Right lobe of liver (tissue), 6 donors: ENCODE measurements at places on chromosomes 4 and X.

- DNase-seq: peak; percentile 60
Observed at GRCh38 chr4:13656569-13657405, 29.3 kb upstream of the BOD1L1 start.

GRCh38 chr4:173269280-173269679, 64.9 kb downstream of the HMGB2 start:
- DNase-seq: no peak

DNA sequence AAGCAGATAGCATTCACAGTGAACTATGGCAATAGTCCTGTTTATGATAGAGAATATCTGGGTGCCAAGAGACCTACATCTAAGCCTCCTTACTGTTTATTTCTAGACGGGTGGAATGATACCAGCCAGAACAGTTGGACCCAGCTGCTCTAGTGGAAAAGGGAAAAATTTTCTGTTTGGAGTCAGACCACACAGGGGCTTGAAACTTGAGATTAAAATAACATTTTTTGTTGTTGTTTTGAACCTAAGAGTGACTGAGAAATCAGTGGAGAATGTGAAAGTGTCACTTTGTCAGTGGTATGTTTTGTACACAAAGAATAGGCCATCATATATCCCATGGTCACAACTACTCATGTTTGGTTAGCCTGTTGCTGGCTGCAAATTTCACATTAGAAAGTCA, 105.7 kb downstream of the AGTR2 start:
- DNase-seq: no peak

DNA sequence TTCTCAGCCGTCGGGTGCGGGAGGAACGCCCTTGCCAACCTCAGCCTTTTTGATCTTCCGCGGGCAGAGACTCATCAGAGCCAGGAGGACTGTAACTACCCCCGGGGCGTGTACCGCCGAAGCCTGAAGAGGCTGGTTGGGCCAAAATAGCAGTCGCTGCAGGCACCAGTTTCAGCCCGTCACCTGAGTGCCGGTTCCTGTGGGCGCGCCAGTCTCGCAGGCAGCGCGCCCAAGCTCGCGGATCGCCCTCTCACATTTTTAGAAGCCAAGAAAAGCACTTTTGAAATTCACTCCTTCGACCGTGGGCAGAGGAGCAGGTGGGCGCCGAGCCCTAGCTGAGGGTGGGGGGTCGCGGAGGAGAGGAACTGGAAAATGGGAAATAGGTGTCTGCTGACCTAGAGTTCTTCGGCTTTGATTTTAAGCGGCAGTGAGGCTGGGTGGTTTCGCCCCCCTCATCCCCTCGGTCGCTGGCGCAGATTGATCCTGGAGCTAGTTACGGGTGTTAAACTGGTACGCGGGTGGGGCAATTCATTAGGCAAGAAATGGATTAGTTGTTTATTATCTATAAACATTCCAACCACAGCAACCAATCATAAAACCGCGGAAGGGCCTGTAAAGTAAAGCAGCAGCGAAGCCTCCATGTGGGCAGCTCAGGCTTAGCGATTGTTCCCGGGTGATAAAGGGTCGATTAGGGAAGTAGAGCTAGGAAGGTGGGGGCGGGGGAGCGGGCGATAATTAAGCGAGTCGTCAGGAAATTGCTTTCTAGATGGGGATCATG, 69.2 kb downstream of the FBXO8 start:
- no peak for DNase-seq

DNA sequence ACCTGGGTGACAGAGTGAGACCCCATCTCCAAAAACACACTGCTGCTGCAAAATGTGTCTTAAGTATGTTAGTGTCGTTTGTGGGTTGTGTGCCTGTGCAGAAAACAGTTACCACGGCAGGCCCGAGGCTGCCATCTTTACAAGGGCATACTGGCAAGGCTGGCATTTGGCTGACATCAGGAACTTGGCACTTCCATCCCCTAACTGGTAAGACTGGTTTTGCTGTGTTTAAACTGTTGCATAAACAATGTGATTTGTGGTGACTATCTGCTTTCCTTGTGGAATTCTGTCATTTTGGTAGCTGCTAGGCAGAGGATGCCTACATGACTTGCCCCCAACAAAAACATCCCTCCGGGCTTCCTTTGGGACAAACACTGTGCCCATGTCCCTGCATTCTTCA, 12.3 kb downstream of the LRP2BP start:
- no peak for DNase-seq

DNA sequence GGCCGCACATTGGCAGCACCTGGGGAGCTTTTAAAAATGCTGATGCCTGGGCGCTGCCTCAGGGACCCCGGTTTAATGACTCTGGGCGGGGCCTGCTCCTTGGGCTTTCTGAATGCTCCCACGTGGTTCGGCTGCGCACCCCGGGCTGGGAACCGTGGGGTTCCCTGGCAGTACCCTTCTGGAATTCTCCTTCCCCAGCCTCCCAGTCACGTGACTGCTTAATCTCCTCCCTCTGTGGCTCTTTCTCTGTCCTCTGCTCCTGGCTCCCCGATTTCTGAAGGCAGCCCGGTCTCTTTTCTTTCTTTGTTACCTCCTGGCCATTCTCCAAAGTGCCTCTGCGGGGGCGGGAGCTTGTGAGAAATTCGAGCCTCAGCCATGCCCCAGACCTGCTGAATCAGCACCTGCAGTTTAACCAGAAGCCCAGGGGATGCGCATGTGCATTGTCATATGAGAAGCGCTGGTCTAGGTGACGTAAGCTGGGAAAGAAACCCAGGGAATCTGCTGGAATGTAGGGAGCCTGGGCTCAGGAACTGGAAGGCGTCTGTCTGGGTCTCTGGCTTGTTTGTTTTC, 16.6 kb downstream of the CLCN4 start:
- DNase-seq: peak; percentile 66
